ENCODE measurements at places on chromosomes 7 and 10.

- no peak for DNase-seq
Measured at GRCh38 chr7:79513261-79513660, 59.8 kb upstream of the MAGI2 start.

GRCh38 chr10:127987467-127988380 is 80.8 kb downstream of the PTPRE start:
- DNase-seq, result no peak

DNA sequence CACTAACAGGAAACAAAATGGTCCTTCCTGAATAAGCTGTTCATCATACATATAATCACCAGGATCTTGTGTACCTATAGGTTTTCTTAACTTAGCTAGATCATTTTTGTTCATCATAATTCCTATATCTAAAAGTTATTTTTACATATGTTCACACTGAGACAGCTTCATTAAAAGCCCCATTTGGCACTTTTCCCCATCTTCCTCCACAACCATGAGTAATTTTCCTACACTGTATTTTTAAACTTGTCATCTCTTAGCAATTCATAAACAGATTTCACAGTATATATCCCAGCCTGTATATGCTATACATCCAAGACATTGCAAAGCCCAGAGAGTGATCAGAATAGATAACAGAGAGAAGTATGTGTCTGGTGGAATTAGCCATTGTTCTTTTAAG is 28.3 kb downstream of the ZNF365 start:
- DNase-seq, result no peak

- no peak for DNase-seq
Measured at GRCh38 chr10:69093933-69094332, 6.0 kb downstream of the SRGN start.

DNA sequence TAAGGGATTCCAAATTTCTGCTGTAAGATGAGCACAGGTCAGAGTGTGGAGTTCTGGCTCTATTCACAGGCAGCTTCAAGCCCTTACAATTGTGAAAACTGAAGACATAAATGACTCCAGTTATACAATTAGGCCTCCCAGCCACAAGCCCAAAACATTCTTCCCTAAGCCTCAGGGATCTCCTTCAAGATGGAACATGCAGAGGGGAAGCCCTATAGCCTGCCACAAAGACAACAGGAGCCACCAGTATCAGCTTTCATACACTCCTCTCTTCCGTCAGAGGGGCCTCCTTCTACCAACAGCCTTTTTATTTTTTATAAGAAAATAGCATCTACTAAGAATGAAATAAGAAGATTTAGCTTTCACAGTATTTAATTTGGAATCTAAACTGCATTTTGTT is 46.5 kb downstream of the DLD start:
- no peak for DNase-seq

DNA sequence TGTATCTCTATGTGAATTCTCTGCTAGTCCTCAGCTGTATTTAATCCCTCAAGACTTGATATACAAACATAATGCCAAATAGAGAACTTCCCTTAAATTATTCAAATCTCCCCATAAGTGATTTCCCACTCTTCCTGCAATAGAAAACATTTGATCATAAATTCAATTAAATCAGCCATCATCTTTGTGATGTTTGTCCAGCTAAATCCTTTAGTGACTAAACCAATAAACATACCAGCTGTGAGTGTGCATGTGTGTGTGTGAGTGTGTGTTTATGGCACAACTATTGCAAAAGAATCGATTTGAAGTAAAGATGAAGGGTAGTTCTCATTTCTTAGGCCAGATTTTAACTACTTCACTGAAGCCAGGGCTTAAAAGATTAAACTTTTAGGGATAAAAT is 175.5 kb upstream of the FZD1 start:
- DNase-seq, result no peak

DNA sequence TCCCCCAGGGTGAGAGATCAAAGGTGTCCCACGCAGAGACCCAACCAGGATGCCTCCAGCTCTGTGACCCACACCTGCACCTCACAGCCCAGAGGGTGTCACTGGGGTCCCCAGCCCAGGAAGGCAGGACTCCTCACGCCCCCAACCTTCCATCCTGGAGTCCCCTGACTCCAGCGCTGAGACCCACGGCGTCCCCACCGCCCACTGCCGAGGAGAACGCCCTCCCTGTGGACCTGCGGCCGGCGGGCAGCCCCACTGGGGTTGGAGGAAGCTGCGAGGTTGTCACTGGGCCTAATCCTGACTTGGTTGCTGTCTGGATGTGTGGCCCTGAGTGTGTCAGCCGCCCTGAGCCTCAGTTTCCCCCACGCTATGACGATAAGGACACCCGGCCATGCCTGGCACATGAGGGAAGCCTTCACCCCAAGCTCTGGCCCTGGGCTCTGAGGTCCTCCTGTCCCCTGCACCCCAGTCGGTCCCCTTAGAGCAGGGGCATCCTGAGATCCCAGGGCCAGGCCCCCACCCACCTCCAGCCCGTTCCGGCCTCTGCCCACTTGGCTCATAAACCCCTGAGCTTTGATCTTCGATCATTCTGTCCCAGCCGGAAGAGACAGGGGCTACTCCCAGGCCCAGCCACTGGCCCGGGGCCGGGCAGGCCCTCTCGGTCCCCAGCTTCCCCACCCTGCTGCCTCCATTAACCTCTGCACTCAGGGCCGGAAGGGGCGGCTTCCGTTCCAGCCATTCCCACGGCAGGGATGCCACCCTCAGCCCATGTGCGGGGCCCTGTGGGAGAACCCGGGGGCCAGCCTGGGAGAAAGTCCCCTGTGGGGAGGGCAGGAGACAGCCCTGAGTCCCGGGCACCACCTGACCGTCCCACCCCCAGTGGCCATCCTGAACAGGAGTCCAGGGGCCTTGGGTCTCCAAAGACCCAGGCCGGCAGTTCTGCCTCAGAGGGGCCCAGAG is 113.2 kb downstream of the MICALL2 start:
- DNase-seq, result no peak

DNA sequence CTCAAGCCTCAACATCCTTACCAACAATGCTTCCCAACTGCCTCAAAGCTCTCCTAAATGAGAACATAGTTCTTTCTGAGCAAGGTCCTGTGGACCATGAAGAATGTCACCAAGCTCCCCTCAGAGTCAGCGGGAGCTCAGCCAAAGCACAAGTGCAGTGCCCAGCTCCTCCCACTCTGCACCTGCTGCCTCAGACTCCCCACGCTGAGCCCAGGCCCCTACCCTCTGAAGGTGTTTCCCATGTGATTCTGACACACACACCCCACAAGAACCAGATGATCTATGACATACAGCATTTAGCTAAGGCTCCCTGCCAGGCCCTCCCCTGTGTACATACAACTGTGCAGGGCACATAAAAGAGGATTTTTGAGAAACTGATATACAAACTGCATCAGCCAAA is 19.2 kb downstream of the ERCC6 start:
- no peak for DNase-seq
